ENCODE measurements at places on chromosomes 3 and 15. TPM values are rescaled to one million over a fixed set of nuclear protein-coding genes. Genes with fewer than 3 reads are reported as not detected.

The SLC25A38 gene
- total RNA-seq = 15.1 TPM

The FXR1 gene
- 217 TPM for total RNA-seq

The CHL1 gene
- not detected for total RNA-seq

The TMEM207 gene
- not detected for total RNA-seq

The IL17RE gene
- 0.09 TPM for total RNA-seq

The SLC25A36 gene
- 51.3 TPM for total RNA-seq

The GRM7 gene
- not detected for total RNA-seq

The FLNB gene
- 288 TPM for total RNA-seq

The TRIM59 gene
- 15.9 TPM for total RNA-seq

The SI gene
- total RNA-seq = not detected

The SLC22A13 gene
- 0.09 TPM for total RNA-seq

The REC114 gene
- not detected for total RNA-seq

The RARB gene
- total RNA-seq = 0.43 TPM

The LCTL gene
- total RNA-seq = 0.43 TPM

The PYGO1 gene
- total RNA-seq = 0.26 TPM

The HEXA gene
- 98.3 TPM for total RNA-seq

The SLC9C1 gene
- total RNA-seq = 0.11 TPM

The HCLS1 gene
- total RNA-seq = 20.2 TPM

The ULK4 gene
- 9.1 TPM for total RNA-seq

The TLR9 gene
- not detected for total RNA-seq

The PLCH1 gene
- not detected for total RNA-seq

The ESYT3 gene
- not detected for total RNA-seq

The ARGFX gene
- not detected for total RNA-seq

The ZNF660 gene
- total RNA-seq = under 0.01 TPM

The PTX3 gene
- total RNA-seq = 213 TPM

The RTP4 gene
- 2.1 TPM for total RNA-seq

The GOLGA8G gene
- total RNA-seq = not detected

The NANOGP8 gene
- not detected for total RNA-seq

The CFAP100 gene
- not detected for total RNA-seq

The NDN gene
- total RNA-seq = 48.8 TPM

The BMF gene
- 5.4 TPM for total RNA-seq

The C2CD4A gene
- 2.3 TPM for total RNA-seq

The DGKG gene
- 0.54 TPM for total RNA-seq

The CPN2 gene
- total RNA-seq = not detected

The CATSPER2 gene
- 0.33 TPM for total RNA-seq

The TFRC gene
- 134 TPM for total RNA-seq

The BCHE gene
- 36.1 TPM for total RNA-seq

The GPR149 gene
- not detected for total RNA-seq

The EFCC1 gene
- total RNA-seq = 5.2 TPM

The ADCY5 gene
- 0.43 TPM for total RNA-seq

The GREM1 gene
- total RNA-seq = 2.1 TPM

The SLC38A3 gene
- 0.17 TPM for total RNA-seq

The C3orf85 gene
- not detected for total RNA-seq

The C3orf18 gene
- 1.6 TPM for total RNA-seq

The XYLB gene
- total RNA-seq = 2.1 TPM

The PLA2G4F gene
- not detected for total RNA-seq

Data from dermis lymphatic vessel endothelial cell (primary cell).